Hepatocyte (in vitro differentiated cells): ENCODE measurements at places on chromosomes 7 and 10. TPM values are rescaled to one million over a fixed set of nuclear protein-coding genes. Genes with fewer than 3 reads are reported as not detected.

AGR2 gene
- 117 and 178 TPM in 2 replicates for total RNA-seq

STAG3 gene
- 0.20 and 1.0 TPM in 2 replicates for total RNA-seq

BMPER gene
- total RNA-seq: 3.8 and 6.3 TPM in 2 replicates

RET gene
- 0.44 and 0.50 TPM in 2 replicates for total RNA-seq

OR9A2 gene
- total RNA-seq: not detected in 2 replicates

AKR1C2 gene
- 47.7 and 51.0 TPM in 2 replicates for total RNA-seq

LIPM gene
- total RNA-seq: not detected in 2 replicates

DNA sequence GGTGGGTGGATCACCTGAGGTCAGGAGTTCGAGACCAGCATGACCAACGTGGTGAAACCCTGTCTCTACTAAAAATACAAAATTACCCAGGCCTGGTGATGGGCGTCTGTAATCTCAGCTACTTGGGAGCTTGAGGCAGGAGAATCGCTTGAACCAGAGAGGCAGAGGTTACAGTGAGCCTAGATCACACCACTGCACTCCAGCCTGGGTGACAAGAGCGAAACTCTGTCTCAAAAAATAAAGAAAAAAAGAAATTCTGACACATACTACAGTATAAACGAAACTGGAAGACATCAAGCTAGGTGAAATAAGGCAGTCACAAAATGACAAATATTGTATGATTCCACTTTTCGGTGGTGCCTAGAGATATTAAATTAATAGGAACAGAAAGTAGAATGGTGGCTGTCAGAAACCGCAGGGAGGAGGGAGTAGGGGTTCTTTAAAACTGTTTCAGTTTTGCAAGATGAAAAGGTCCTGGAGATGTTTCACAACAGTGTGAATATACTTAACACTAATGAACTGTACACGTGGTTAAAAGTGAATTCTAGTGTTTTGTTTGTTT, 23.2 kb downstream of the PILRA start:
- no peak overlapping the region for H3K27ac ChIP-seq
- peaks cover 4% of the 10 kb centered on the region for H3K27me3 ChIP-seq
- H3K4me1 ChIP-seq: no peaks in the 10 kb centered on the region
- no peak overlapping the region for H3K4me3 ChIP-seq
- no peaks in the 10 kb centered on the region for H3K36me3 ChIP-seq
- no peak for DNase-seq

GRCh38 chr7:92754919-92755581, 81.3 kb downstream of the CDK6 start:
- H3K4me3 ChIP-seq: no peak overlapping the region
- H3K36me3 ChIP-seq: no peaks in the 10 kb centered on the region
- peaks cover 15% of the 10 kb centered on the region for H3K4me1 ChIP-seq
- no peak for DNase-seq

DNA sequence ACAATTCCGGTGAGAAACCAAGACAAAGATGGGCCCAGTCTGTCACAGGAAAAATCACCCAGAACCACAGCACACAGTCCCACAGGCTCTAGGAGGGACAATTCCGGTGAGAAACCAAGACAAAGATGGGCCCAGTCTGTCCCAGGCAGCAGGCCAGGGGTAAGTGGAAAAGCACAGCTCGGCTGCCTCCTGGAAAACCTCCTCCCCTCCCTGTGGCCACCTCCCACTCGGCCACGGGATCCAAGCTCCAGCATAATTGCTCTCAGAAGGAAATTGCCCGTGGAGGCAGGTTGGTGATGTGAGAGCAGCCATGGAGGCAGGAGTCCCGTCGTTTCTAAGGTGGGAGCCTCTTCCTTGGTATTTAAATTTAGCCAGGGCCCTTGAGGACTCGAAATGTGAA, 95.7 kb downstream of the PLXNA4 start:
- no peaks in the 10 kb centered on the region for H3K4me1 ChIP-seq
- H3K27me3 ChIP-seq: peaks cover 11% of the 10 kb centered on the region
- H3K4me3 ChIP-seq: no peak overlapping the region
- no peak overlapping the region for H3K27ac ChIP-seq
- no peak for DNase-seq

- no peak for DNase-seq
- no peaks in the 10 kb centered on the region for H3K36me3 ChIP-seq
- H3K4me1 ChIP-seq: no peaks in the 10 kb centered on the region
- no peaks in the 10 kb centered on the region for H3K27me3 ChIP-seq
Measured at GRCh38 chr7:11716185-11716584, 115.8 kb downstream of the THSD7A start.

- DNase-seq: peak; percentile 57
- H3K36me3 ChIP-seq: no peaks in the 10 kb centered on the region
- no peak overlapping the region for H3K4me3 ChIP-seq
- no peaks in the 10 kb centered on the region for H3K4me1 ChIP-seq
Measured at GRCh38 chr7:101410743-101411507, 48.2 kb downstream of the COL26A1 start.

- H3K36me3 ChIP-seq: no peaks in the 10 kb centered on the region
- DNase-seq: no peak
- no peaks in the 10 kb centered on the region for H3K4me1 ChIP-seq
Measured at GRCh38 chr7:133036289-133036688, 45.6 kb downstream of the CHCHD3 start.

- no peak overlapping the region for H3K27ac ChIP-seq
- H3K4me3 ChIP-seq: no peak overlapping the region
- no peaks in the 10 kb centered on the region for H3K27me3 ChIP-seq
- DNase-seq: no peak
- no peaks in the 10 kb centered on the region for H3K4me1 ChIP-seq
- H3K36me3 ChIP-seq: no peaks in the 10 kb centered on the region
Measured at GRCh38 chr10:28316696-28317095, 13.8 kb upstream of the MPP7 start.

GRCh38 chr10:3469639-3470020, 297.0 kb upstream of the PITRM1 start:
- H3K4me1 ChIP-seq: peaks cover 47% of the 10 kb centered on the region
- no peaks in the 10 kb centered on the region for H3K27me3 ChIP-seq
- no peaks in the 10 kb centered on the region for H3K36me3 ChIP-seq
- no peak overlapping the region for H3K4me3 ChIP-seq
- DNase-seq: no peak

DNA sequence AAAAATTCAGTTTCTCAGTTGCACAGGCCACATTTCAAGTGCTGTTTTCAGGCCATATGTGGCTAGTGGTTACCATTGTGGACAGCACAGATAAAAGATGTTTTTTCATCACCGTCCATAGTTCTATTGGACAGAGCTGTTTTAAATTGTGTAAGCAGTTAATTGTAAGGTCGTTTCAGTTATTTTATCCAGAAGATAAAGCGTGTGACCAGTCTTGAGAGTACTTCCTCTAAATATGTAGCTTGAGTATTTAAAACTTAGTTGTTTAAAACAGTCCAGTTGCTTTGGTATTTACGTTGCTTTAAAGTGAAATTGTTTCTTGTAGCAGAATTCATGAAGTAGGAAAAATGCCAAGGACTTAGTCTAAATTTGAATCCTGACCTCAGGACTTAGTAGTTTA, 66.9 kb downstream of the ZNRF2 start:
- no peak for DNase-seq
- H3K4me3 ChIP-seq: no peak overlapping the region
- H3K36me3 ChIP-seq: no peaks in the 10 kb centered on the region
- no peak overlapping the region for H3K27ac ChIP-seq
- no peaks in the 10 kb centered on the region for H3K27me3 ChIP-seq

- H3K27me3 ChIP-seq: no peaks in the 10 kb centered on the region
- no peaks in the 10 kb centered on the region for H3K36me3 ChIP-seq
Measured at GRCh38 chr10:34622945-34623344, 192.2 kb downstream of the PARD3 start.

GRCh38 chr10:14439451-14440259, 108.9 kb upstream of the FRMD4A start:
- no peak for DNase-seq
- no peaks in the 10 kb centered on the region for H3K4me1 ChIP-seq
- H3K36me3 ChIP-seq: no peaks in the 10 kb centered on the region
- no peak overlapping the region for H3K27ac ChIP-seq

- H3K27ac ChIP-seq: no peak overlapping the region
- H3K4me1 ChIP-seq: no peaks in the 10 kb centered on the region
- H3K27me3 ChIP-seq: no peaks in the 10 kb centered on the region
- no peaks in the 10 kb centered on the region for H3K36me3 ChIP-seq
- H3K4me3 ChIP-seq: no peak overlapping the region
Measured at GRCh38 chr7:12647364-12648219, 39.8 kb upstream of the ARL4A start.

GRCh38 chr7:87926581-87927461, 7.2 kb upstream of the ADAM22 start:
- H3K27me3 ChIP-seq: peaks cover 3% of the 10 kb centered on the region
- peak; percentile 71 for DNase-seq
- no peaks in the 10 kb centered on the region for H3K4me1 ChIP-seq
- H3K27ac ChIP-seq: peak overlapping the region; percentile 94
- no peaks in the 10 kb centered on the region for H3K36me3 ChIP-seq
- H3K4me3 ChIP-seq: no peak overlapping the region

DNA sequence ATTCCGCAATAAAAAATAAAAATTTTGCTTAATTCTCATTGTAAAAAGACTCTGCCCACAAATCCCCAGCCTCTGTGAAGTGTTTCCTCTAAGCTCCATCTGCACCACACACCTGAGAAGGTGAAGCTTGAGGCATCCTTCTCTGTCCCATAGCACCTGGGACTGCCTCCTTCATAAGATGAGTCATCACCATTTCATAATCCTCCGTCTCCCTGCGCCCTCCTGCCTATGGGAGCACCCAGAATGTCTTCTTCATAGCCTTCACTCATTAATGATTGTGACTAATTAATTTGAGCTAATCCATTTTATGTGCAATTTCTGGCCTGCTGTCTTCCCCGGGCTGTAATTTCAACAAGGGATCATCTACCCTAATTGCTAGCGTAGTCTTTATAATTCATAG, 90.3 kb downstream of the WDR11 start:
- no peaks in the 10 kb centered on the region for H3K27me3 ChIP-seq
- DNase-seq: no peak
- H3K4me3 ChIP-seq: no peak overlapping the region
- no peak overlapping the region for H3K27ac ChIP-seq
- no peaks in the 10 kb centered on the region for H3K36me3 ChIP-seq

GRCh38 chr7:20470726-20471125, 140.0 kb downstream of the ITGB8 start:
- H3K4me1 ChIP-seq: no peaks in the 10 kb centered on the region
- H3K4me3 ChIP-seq: no peak overlapping the region
- H3K36me3 ChIP-seq: no peaks in the 10 kb centered on the region
- DNase-seq: no peak

GRCh38 chr7:36198854-36199266, 45.8 kb downstream of the EEPD1 start:
- H3K4me1 ChIP-seq: peaks cover 16% of the 10 kb centered on the region
- H3K4me3 ChIP-seq: no peak overlapping the region
- DNase-seq: no peak
- no peaks in the 10 kb centered on the region for H3K36me3 ChIP-seq

GRCh38 chr7:115840702-115841101, 189.9 kb downstream of the TFEC start:
- no peaks in the 10 kb centered on the region for H3K4me1 ChIP-seq
- no peak overlapping the region for H3K27ac ChIP-seq

DNA sequence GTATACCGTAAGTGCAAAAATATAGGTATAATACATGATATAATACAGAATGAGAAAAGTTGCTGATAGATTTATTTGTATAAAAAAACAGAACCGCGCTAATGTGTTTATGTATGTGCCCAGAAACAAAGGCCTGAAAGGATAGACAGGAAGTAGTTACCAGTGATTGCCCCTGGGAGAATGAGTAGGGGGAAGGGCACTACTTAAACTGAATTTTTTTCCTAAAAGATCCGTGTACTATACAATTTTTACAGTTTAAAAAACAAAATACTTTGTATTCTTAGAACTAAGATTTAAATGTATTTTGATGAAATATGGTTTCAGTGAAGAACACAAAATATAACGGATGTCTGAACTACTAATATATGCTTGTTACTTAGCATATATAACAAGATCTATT, 2.9 kb downstream of the IPMK start:
- H3K36me3 ChIP-seq: no peaks in the 10 kb centered on the region
- H3K4me1 ChIP-seq: peaks cover 7% of the 10 kb centered on the region
- peak overlapping the region; percentile 94 for H3K27ac ChIP-seq
- no peak for DNase-seq
- H3K4me3 ChIP-seq: no peak overlapping the region

DNA sequence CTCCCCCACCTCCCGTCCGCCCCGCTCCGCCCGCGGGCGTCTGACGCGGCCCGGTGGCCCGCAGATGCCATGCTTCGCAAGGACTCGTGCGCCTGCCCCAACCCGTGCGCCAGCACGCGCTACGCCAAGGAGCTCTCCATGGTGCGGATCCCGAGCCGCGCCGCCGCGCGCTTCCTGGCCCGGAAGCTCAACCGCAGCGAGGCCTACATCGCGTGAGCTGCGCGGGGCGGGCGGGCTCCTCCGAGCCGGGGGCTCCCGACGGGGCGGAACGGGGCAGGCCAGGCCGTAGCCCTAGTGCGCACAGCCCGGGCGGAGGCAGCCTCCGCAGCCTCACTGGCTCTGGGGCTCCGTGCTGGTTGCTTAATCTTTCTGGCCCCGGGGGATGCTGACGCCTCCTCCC, 2.8 kb downstream of the ASIC3 start:
- H3K27ac ChIP-seq: no peak overlapping the region
- H3K27me3 ChIP-seq: no peaks in the 10 kb centered on the region
- no peaks in the 10 kb centered on the region for H3K36me3 ChIP-seq
- H3K4me1 ChIP-seq: peaks cover 8% of the 10 kb centered on the region

- H3K4me1 ChIP-seq: peaks cover 38% of the 10 kb centered on the region
- H3K27me3 ChIP-seq: no peaks in the 10 kb centered on the region
- H3K27ac ChIP-seq: peak overlapping the region; percentile 96
- H3K4me3 ChIP-seq: no peak overlapping the region
- peak; percentile 81 for DNase-seq
Measured at GRCh38 chr7:1460821-1461645, 1.8 kb upstream of the MICALL2 start.

DNA sequence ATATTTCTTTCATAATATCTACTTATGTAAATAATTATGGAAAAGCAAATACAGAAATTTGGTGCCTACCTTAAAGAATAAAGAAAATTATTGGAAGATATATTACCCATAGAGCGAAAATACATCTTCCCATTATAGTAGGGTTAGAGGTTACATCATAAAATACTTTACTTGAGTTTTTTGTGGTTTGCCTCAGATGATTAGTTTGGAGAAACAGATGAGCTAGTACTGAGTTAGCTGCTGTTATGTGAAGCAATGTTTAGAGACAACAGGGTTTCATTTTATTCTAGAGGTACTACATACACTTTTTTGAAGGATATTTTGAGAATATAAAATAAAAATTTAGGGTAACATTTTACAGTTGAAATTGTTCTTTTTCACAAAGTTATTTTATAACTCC, 2.9 kb upstream of the MLLT10 start:
- H3K4me1 ChIP-seq: peaks cover 17% of the 10 kb centered on the region
- H3K36me3 ChIP-seq: no peaks in the 10 kb centered on the region
- no peak for DNase-seq
- H3K4me3 ChIP-seq: no peak overlapping the region
